GM10248 (cell line): ENCODE measurements at places on chromosomes 1 and 21.

DNA sequence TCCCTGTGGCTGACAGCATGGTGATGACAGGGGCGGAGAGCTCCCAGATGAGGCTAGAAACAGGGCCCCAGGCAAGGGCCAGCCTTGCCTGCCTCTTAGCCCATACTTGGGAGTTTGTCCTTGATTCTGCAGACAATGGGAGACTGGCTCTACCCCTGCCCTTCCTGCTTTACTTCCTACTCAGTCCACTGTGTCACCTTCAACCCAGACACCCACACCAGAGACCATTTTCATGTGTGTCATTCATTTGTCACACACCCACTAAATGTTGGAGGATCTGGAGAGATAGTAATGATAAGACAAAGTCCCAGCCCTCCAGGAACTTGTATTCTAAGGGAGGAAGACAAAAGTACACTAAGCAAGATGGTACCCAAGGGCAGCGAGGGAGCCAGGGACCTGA is 43.7 kb downstream of the SYT6 start:
- no peak for DNase-seq

- DNase-seq: peak; percentile 12
Observed at GRCh38 chr1:160429125-160429561, 28.8 kb downstream of the VANGL2 start.

DNA sequence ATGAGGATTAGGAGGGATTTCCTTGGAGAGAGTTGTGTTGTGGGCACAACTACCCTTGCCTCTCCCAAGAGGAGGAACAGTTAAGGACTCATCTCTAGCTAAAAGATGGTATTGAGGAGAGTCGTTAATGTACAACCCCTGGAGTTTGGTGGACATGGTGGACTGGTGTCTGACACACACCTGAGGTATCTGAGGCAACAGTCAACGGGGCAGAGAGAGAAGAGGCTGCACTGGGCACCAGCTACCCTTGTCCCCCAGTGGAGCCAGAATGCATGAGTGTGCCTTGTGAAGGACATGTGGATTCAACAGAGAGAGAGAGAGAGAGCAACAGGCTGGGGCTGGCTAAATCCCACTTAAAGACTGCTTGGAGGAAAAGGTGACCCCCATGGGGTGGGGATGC is 13.0 kb downstream of the RAB7B start:
- DNase-seq: no peak

GRCh38 chr1:183214021-183214970 is 28.2 kb downstream of the LAMC2 start:
- DNase-seq: no peak

- DNase-seq: no peak
Observed at GRCh38 chr1:156616463-156616862, 2.8 kb upstream of the HAPLN2 start.

DNA sequence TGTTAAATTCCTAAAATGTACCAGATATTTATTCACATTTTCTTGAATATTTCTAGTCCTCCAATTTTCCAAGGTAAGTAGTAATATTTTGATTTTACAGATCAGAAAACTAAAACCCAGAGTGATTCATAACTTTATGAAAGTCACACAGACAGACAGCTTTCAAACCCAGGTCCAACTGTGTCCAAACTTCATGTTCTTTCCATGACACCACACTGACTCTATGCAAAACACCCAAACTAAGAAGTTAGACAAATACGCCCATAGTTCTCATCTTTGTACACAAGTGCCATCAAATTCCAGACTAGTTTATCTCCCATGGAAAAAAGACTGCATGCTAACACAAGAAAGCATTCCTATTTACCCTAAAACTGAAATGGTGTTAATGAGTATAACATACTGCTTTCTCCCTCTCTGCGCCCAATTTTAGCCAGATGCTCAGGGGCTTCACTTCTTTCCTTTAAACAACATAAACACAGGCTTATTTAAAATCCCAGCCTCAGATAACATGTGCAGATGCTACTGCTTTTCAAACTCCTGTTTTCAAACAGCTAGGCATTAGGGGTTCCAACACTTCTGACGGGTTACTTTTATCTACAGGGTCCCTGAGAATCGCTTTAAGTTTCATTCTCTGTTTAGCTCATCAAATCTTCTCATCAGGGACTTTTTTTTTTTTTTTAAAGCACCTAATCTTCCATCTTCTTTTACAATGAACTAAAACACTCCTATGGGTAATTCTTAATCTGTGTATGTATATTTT is 44.6 kb downstream of the WASF2 start:
- peak; percentile 54 for DNase-seq

GRCh38 chr21:44466351-44466954 is 11.1 kb downstream of the LRRC3 start:
- no peak for DNase-seq

DNA sequence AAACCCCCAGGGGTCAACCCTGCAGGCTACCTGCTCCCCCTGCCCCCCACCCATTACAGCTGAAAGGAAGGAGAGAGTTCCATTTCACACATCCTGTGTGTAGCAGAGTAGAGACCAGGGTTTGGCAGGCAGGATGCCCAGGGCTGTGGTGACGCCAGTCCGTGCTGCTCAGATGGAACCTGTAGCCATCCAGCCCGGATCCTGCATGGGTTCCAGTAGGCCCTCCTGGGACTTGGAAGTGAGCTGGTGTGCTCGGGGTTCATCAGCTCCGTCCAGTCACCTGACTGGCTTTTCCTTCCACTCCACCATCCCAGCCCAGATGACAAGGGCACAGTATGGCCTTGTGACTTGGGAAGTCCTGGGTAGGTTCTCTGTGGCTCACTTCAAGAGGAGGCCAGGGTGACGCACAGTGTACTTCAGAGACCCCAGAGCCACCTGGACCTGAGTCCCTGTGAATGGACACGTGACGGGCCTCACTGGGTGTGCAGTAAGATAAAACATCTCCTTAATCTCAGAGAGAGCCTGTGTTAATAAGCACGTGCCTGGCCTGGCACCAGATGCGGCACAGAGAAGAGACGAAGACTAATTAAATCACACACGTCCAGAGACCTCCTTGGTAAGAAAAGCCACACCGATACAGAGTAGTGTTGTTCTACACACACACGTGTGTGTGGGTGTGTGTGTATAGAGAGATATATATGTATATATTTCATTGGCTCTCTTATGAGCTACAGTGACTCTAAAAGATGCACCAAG is 16.0 kb downstream of the ITPKB start:
- no peak for DNase-seq

DNA sequence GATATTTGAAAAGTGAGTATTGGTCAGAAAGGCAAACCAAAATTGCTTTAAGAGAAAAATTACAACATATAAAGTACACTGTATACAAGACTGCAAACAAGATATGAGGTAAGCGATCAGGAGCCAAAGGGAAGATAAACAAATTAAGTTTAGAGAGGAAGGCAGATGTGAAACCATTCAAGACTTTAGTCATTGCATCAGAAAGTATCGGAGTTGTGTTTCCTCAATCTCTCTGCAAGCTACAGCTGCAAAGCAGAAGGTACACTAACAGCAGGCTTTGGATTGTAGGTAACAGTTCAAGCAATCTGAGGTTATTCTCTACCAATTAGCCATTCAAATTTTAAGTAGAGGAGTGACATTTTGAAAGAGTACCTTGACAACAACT is 21.3 kb upstream of the TLCD4 start:
- DNase-seq: peak; percentile 50

DNA sequence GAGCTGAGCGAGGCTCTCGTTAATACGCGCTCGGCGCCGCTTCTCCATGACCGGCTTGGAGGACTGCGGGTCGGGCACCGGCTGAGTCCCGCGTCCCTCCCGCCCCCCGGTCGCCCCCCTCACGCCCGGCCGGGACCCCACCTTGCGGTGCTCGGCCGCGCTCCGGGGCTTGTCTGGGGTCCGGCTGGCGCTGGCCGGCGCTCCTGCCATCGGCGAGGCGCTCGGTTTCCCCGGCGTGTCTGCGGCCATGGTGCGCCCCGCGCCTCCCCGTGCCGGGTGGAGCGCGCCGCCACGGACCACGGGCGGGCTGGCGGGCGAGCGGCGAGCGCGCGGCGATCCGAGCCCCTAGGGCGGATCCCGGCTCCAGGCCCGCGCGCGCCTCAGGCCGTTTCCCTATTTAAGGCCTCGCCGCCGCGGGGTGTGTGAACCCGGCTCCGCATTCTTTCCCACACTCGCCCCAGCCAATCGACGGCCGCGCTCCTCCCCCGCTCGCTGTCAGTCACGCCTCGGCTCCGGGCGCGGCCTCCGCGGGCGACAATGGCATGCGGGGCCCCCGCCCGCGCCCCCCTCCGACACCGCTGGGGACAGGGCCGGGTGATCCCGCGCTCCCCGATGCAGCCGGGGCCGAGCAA is at the start of gene HES4:
HES4 (minus strand) TSS at position 373 of the 632 bp plus-strand sequence; CDS start at position 249, 124 bp downstream.
- DNase-seq: peak; percentile 75

- DNase-seq: no peak
Observed at GRCh38 chr1:219945795-219946194, 17.4 kb upstream of the SLC30A10 start.

- DNase-seq: no peak
Observed at GRCh38 chr1:223102797-223103533, 40.1 kb downstream of the TLR5 start.
